ENCODE measurements at places on chromosomes 1 and 21. TPM values are rescaled to one million over a fixed set of nuclear protein-coding genes. Genes with fewer than 3 reads are reported as not detected.

PRAMEF25 gene
- total RNA-seq = not detected

DNA sequence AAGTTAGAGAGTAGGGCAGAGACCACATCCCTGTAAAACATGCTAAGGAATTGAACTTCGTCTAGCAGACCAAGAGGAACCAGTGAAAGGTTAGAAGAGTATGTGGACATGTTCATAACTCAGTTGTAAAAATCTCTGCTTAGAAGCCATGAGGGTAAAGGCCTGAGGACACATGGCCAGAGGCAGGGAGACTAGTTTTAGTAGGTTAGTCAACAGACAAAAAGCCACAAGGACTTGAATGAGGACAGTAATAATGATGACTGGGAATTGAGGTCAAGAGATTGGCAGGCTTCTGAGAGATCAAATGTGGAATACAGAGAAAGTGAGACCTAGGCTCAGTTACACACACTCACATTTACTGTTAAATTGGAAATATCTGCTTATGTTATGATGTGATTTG lies 205.5 kb upstream of the HOOK1 start:
- H3K27me3 ChIP-seq = no peaks in the 10 kb centered on the region
- DNase-seq = no peak
- H3K4me3 ChIP-seq = no peak overlapping the region
- H3K4me1 ChIP-seq = no peaks in the 10 kb centered on the region

- H3K4me1 ChIP-seq = no peaks in the 10 kb centered on the region
- no peaks in the 10 kb centered on the region for H3K27me3 ChIP-seq
- DNase-seq = no peak
- no peak overlapping the region for H3K4me3 ChIP-seq
- H3K36me3 ChIP-seq = peaks cover 3% of the 10 kb centered on the region
Observed at GRCh38 chr21:32424674-32425073, 12.2 kb downstream of the EVA1C start.

GRCh38 chr21:42698733-42699132 lies 45.3 kb downstream of the PDE9A start:
- peak; percentile 3 for DNase-seq
- no peaks in the 10 kb centered on the region for H3K4me1 ChIP-seq
- H3K27ac ChIP-seq = no peak overlapping the region

LDLRAD2 gene
- 0.38 TPM for total RNA-seq

GRCh38 chr1:2544093-2544874 lies 11.9 kb upstream of the TNFRSF14 start:
- peaks cover 11% of the 10 kb centered on the region for H3K27me3 ChIP-seq
- no peak for DNase-seq
- H3K36me3 ChIP-seq = no peaks in the 10 kb centered on the region

DNA sequence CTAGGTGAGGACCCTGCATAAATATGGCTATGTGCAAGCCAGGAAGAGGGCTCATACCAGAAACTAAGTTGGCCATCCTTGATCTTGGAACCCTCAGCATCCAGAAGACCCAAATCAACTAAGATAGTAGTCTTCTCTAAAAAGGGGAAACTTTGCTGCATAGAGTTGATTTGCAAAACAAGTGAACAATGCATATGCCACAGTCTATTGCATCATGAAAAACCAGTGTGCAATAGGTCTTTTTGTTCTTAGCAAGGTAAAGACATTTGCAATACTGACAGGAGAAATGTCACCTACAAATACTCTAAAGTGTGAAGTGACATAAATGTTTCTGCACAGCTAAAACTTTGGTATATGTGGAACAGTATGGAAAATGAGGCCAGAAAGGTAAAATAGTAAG lies 2.0 kb upstream of the IFI16 start:
- no peaks in the 10 kb centered on the region for H3K36me3 ChIP-seq
- no peak overlapping the region for H3K27ac ChIP-seq
- no peak overlapping the region for H3K4me3 ChIP-seq

ARID1A gene
- 64.3 TPM for total RNA-seq

DNA sequence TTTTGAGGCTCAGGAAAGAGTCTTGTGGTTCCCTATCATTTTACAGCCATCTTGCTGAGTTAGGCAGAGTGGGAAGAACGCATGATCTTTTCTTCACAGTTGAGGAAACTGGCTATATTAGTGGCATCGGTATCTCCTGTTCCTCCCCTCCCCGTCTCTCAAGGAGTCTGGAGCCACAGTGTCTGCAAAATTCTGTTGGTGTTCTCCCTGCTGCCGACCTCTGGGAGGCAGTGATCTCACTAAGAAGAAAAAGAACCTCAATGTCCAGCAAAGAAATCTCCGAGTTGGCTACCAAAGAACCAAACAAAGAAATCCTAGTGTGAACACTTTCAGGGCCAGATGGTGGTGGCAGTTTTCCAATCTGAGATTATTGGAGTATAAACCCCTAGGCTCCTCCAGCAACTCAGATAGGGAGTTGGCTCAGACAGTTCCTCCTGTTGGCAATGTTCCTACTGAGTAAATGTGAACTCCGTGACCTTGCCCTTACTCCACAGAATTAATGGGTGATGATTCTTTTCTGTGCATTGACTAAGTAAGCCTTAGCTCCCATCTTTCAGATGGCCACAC lies 41.2 kb downstream of the PRAMEF20 start:
- no peak overlapping the region for H3K27ac ChIP-seq
- H3K4me3 ChIP-seq = no peak overlapping the region
- DNase-seq = no peak
- H3K27me3 ChIP-seq = no peaks in the 10 kb centered on the region
- H3K4me1 ChIP-seq = no peaks in the 10 kb centered on the region

- no peaks in the 10 kb centered on the region for H3K27me3 ChIP-seq
- no peak overlapping the region for H3K4me3 ChIP-seq
- H3K36me3 ChIP-seq = no peaks in the 10 kb centered on the region
- H3K27ac ChIP-seq = no peak overlapping the region
- peaks cover 10% of the 10 kb centered on the region for H3K4me1 ChIP-seq
Observed at GRCh38 chr21:41606706-41607105, 98.7 kb upstream of the TMPRSS2 start.

- H3K4me1 ChIP-seq = peaks cover 21% of the 10 kb centered on the region
- no peaks in the 10 kb centered on the region for H3K36me3 ChIP-seq
- DNase-seq = no peak
- no peak overlapping the region for H3K4me3 ChIP-seq
- no peak overlapping the region for H3K27ac ChIP-seq
- no peaks in the 10 kb centered on the region for H3K27me3 ChIP-seq
Observed at GRCh38 chr1:164592634-164593033, 33.6 kb downstream of the PBX1 start.

DNA sequence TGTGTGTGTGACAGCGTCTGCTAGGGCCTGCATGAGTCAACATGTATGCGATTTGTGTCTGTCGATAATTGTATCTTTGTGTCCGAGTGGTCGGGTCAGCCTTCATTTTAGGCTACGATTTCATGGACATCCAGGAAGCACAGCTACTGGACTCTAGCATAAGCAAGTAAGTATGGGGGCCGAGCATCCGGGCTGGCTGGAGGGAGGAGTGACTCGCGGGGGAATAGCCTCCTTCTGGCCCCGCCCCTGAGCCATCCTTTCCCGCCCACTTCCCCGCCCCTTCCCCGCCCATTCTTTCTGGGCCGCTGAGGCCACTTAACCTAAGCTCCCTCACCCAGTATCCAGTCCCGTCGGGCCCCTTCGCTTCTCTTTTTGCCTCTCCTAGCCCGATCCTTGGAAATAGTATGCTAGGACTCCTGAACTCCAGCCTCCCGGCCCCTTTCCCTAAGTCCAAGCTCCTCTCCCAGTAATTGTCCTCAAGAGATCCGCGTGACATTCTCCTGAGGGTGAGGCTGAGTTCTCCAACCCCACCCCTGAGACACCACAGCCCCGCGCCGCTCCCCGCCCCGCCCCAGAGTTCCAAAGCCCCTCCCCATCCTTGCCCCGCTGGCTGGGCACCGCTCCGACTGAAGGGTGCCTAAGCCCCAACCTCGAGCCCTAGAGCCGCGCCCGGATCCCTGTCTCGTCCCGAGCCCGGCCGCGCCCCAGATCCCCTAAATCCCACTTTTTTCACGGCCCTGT lies 1.2 kb downstream of the MAP3K6 start:
- peaks cover 40% of the 10 kb centered on the region for H3K4me1 ChIP-seq
- H3K36me3 ChIP-seq = peaks cover 42% of the 10 kb centered on the region
- H3K27ac ChIP-seq = peak overlapping the region; percentile 96
- peak; percentile 94 for DNase-seq

- H3K4me3 ChIP-seq = no peak overlapping the region
- DNase-seq = no peak
- H3K36me3 ChIP-seq = no peaks in the 10 kb centered on the region
- H3K27me3 ChIP-seq = no peaks in the 10 kb centered on the region
- no peaks in the 10 kb centered on the region for H3K4me1 ChIP-seq
- no peak overlapping the region for H3K27ac ChIP-seq
Observed at GRCh38 chr1:63713627-63714481, 60.0 kb upstream of the ROR1 start.

DNA sequence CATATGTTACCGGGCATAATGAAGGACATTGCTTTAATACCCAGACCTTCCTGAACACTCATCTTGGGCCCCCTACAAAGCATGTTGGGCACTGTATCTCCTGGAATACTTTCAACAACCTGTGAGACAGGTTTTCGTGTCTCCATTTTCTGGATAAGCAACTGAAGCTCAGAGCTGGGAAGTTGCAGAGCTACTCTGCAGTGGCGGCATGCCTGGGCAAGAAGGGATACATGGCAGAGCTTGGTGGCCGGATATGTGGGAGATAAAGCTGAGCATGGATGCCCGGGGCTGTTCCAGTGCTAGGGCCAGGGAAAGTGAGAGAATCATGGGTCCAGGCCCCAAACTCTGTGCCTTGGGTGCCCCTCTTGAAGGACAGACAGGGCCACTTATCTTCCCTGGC lies 71.6 kb upstream of the KCND3 start:
- H3K36me3 ChIP-seq = no peaks in the 10 kb centered on the region
- H3K4me3 ChIP-seq = no peak overlapping the region
- no peaks in the 10 kb centered on the region for H3K4me1 ChIP-seq

FCMR gene
- 12.6 TPM for total RNA-seq
